ENCODE measurements at places on chromosomes 5 and 9.

- no peak for DNase-seq
Observed at GRCh38 chr9:93871286-93871685, 83.9 kb downstream of the BARX1 start.

DNA sequence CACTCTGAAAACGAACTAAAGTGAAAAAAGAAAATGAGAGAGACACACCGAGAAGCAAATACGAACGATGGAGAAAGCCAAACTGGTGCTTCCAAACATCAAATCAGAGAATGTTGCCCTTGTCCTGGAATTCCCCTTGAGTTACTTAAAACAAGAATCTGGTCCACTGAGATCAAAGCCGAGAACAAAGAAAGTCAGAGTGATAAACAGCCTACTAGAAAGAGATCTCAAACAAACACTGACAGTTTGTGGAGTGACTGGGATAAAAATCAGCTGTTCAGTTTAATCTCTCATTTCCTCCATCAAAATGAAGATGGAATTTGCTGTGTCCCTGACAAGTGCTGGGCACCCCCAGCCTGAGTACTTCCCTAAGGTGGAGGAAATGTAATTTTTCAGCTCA, 582.6 kb downstream of the NR2F1-AS1 start:
- DNase-seq, result no peak

DNA sequence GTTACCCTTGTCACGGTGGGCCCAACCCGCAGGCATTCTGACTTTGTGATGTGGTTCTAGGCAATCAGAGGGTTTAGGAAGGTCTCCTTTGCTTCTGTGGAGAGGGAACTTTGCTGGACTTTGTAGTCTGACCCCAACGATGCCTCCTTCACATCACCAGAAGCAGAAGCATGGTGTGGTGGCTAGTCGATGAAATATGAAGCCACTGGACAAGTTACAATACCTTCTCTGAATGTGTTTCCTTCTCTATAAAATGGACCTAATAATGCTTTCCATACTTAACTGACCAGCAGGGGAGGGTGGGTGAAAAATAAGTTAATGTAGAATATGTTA, 607 bp downstream of the SPEF2 start:
- no peak for DNase-seq

- no peak for DNase-seq
Observed at GRCh38 chr5:84045964-84046363, 325.3 kb upstream of the HAPLN1 start.

- DNase-seq, result no peak
Observed at GRCh38 chr5:1814183-1815020, 13.2 kb downstream of the NDUFS6 start.

DNA sequence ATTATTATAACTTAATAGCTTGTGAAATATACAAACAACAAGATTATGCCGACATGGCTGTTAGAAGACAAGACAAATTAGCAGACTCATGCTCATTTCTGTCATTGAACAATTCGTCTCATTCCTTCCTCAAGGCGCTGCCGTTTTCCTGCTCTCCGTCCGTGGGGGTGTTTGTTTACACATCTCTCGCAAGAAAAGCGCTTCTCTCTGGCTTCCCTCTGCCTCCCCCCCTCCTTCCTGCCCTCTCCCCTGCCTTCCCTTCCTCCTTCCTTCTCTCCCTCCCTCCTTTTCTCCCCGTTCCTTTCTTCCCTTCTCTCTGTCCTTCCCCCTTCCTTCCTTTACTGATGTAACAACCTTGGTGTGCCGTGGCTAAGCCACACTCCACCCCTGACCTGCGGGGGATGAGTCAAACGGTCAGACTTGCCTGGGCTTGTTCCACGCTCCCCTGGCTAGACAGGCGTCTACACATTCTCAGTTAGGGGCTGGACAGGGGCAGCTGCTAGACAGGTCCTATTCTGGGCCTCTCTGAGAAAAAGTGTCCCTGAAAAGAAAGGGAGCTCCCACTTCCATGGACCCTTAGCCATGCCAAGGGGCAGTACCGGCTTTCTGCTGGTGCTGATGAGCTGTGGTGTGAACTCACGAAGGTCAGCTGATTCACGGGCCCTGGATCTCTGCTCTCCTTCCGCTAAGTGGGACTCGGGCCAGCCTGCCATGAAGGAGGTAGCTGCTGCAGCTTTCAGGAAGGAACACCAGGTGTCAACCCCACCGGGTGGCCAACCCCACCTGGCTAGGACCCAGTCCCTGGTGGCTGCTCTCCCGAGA, 32.0 kb upstream of the SPTLC1 start:
- DNase-seq, result no peak

GRCh38 chr9:37382161-37382981, 40.1 kb upstream of the GRHPR start:
- no peak for DNase-seq

DNA sequence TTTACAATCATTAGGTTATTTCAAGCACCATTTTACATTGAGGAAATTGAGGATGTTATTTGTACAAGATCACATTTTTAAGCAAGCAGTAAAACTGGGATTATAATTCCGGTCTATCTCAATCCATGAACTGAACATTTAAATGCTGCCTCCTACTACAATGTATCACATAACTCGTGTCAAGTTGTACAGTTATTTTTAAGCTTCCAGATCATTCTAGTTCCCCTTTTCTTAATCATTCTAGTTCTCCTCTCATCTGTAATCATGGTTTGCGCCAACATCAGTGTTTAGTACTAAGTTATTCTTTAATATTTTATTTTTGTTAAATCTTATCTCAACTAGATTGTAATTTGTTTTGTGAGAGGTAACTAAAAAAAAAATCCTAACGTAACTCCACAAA, 2.4 kb upstream of the UHRF2 start:
- no peak for DNase-seq

DNA sequence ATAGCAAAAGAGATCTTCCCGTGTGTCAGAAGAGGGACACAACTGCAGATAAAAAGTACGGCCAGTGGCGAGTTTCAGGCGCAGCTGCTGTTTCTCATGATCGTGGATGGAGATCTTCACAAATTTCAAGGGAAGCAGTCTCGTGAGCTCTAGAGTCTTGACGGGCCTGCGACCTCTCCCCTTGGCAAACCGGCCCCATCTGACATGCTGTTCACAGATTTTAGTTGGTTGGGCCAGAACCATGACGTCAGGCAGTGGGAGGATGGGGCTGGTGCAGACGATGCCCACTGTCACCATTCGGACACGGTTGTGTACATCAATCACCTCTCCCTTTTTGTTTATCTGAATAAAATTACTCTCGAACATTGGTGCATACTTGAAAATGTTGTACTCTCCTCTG, 396 bp downstream of the GARIN3 start:
- DNase-seq, result no peak

DNA sequence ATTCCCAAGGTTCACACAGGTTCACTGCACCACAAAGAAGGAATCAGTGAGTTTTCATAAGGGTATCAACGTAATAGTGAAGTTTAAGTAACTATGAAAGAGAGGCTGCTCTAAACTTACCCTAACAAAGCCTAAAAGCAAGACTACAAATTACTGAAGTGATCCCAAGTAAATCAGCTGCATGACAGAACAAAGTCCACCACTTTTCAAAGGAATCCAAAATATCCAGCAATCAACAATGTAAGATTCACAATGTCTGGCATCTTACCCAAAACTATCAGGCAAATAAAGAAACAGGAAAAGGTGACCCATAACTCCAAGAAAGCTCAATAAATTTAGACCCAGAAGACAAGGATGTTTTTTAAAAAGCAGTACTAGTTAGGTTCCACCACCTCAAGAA, 70.1 kb downstream of the GNAQ start:
- no peak for DNase-seq

DNA sequence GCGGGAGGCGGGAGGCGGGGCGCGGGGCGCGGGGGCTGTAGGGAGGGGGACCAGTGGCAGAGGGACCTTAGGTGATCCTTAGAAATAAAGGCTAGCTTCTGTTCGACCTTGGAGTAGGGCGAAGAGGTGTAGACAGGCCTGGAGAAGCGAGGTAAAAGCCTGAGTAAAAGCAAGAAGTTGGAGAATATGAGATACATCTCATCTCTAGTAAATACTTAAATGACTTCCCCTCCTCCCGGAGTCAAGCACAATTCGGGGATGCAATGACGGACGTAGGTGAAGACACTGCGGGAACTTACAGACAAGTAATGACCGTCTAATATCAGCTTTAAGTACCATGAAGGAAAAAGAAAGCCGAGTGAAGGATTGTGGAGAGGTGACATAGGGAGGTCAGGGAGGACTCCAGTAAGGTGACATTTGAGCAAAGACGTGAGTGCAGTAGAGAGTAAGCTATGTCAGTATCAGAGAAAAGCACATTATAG, 466 bp downstream of the SMC2 start:
- no peak for DNase-seq

DNA sequence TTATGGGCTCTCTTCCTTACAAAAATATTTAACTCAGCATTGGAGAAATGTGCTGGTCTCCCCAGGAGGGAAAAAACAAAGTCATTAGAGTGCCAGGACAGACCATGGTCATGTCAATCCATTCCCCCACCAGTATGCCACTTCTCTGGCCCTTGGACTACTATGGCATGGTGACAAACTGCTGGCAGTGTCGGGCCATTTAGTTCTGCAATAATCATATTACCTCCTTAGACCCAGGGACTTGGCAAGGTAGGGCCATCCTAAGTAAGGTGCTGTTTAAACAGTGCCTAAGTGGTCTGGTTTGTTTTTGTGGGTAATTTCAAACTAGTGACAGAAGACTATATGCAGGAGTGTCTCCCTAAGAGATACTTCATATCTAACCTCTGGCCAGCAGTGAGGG, 177.8 kb upstream of the STK32A start:
- no peak for DNase-seq

DNA sequence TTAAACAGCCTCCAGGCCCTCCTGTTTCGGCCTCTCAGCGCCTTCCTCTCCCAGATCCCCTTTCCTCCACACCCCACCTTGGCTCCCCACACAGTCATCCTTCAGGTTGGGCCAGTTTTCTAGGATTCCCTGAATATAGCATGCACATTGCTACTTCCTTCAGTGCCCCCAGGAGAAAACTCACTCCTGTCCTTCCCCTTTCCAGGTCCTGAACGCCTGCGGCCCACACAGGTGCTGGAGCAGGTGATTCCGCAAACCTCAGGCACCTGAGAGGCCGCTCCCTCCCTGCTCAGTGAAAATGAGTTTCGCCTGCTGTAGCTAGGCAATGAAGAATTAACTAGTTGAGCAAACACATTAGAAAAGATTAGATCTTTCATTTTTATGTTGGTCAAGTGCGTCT, 185.0 kb downstream of the MED10 start:
- no peak for DNase-seq

GRCh38 chr5:154797762-154798161, 42.6 kb downstream of the LARP1 start:
- DNase-seq, result no peak

- no peak for DNase-seq
Observed at GRCh38 chr9:126827227-126827626, 22.4 kb downstream of the ZBTB43 start.

DNA sequence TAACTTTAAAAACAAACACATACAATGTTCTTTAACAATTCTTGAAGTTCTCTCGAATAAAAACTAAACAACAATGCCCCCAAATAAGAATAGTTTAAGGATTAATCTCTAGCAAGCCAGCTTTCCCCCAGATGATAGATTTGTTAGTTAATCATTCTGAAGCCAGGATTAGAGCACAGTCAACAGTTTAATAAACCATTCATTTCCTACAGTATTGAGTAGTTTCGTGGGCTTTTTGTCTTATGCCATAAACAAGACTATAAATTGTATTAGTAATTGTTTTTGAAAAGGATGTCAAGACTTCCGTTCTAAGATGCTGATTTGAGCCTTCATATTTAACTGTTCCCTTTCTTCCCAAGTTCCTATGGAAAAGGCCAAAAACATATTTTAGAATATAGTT, 136.6 kb downstream of the PIK3R1 start:
- no peak for DNase-seq

- DNase-seq, result no peak
Observed at GRCh38 chr5:175166026-175166425, 278.0 kb downstream of the DRD1 start.
